Spinal cord (tissue), 10 donors: ENCODE measurements at places on chromosomes 2 and 18.

DNA sequence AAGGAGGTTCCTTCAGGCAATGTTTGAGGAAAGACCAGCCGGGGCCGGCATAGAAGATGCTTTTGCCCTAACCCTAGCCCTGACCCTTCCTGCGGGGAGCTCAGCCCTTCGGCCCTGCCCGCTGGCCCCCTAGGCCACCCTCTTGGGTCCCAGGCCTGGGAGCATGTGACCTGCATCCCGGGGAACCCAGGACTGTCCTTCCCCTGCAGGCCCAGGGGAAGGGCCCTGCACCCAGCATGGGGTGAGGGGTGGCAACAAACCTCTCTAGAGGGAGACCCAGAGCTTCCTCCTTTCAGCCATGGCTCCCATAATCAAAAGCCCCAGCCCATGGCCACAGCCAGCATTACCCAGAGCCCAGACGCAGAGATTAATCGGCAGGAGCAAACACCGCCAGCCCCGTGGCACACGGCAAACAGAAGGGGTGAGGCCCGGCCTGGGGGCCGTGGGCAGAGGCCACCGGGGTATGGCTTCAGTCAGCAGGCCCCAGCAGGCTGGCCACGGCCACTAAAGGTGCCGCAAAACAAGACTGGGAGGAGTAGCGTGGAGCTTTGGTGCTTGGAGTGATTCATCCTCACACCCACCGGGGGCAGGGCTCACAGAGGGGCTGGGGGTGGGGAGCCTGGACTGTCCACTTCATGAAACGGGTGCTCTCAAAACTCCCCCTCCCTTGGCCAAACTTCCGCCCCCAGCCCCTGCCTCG lies 61.6 kb upstream of the HPCAL1 start:
- DNase-seq = no peak

GRCh38 chr2:6845312-6845711 lies 20.4 kb downstream of the CMPK2 start:
- no peak for DNase-seq

- no peak for DNase-seq
These were observed 47.2 kb downstream of the DYSF start for GRCh38 chr2:71500426-71501079.

- DNase-seq = peak; percentile 28
These were observed 1500.6 kb upstream of the TMEFF2 start for GRCh38 chr2:193695367-193695766.

- no peak for DNase-seq
These were observed 5.7 kb downstream of the MCM6 start for GRCh38 chr2:135870571-135870970.

DNA sequence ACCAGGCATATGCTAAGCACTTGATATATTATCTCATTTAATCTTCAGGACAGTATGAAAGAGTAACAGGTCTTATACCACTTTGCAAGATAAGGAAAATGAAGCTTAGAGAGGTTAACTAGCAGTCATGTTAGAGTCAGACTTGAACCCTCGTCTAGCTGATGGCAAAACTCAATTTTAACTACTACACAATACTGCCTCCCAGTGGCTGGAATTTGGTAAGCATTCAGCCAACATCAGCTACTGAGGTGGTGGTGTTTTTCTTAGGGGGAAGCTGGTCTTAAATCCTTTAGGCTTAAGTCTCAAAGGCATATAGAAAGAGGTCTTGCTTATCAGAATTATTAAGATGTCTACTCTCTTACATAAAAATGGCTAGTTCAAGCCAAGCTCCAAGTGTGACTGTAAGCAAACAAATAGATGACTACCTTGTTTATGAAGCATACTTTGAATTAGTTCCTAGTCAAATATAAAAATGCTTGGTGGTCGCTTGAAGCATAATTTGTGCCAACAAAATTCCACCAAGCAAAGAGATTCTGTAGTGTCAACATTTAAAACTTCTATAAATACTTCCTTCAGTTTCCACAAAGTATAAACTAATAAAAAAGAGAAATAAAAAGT lies 325.4 kb upstream of the FIGN start:
- DNase-seq = no peak

- DNase-seq = no peak
These were observed 672 bp downstream of the ATP6V1B1 start for GRCh38 chr2:70936165-70936978.
